T-cell (primary cell): ENCODE measurements at places on chromosomes 12 and 14. TPM values are rescaled to one million over a fixed set of nuclear protein-coding genes. Genes with fewer than 3 reads are reported as not detected.

DNA sequence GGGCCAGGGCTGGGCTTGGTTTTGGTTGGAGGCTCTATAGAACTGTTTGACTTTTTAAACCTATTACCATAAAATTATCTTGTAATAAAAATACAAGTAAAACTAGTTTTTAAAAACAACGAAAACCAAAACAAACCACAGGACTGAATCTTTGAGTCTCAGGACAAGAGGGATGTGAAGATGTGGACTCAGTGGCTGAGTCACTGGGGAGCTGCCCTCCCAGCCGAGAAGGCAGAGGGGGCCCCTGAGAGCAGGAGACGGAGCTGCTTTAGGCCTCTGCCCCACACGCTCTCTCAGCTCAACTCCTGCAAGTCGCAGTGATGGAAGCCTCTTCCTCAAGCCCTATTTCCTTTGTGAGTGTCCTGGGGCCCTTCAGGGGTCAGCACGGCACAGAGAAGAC, 59.0 kb downstream of the CDC42BPB start:
- DNase-seq = no peak

- peak; percentile 6 for DNase-seq
Observed at GRCh38 chr12:105382771-105383622, 52.5 kb downstream of the C12orf75 start.

- DNase-seq = no peak
Observed at GRCh38 chr12:87935216-87935615, 94.0 kb downstream of the C12orf50 start.

- DNase-seq = no peak
Observed at GRCh38 chr12:25262389-25263074, 11.8 kb upstream of the KRAS start.

- no peak for DNase-seq
Observed at GRCh38 chr14:81298911-81299310, 78.2 kb upstream of the GTF2A1 start.

DNA sequence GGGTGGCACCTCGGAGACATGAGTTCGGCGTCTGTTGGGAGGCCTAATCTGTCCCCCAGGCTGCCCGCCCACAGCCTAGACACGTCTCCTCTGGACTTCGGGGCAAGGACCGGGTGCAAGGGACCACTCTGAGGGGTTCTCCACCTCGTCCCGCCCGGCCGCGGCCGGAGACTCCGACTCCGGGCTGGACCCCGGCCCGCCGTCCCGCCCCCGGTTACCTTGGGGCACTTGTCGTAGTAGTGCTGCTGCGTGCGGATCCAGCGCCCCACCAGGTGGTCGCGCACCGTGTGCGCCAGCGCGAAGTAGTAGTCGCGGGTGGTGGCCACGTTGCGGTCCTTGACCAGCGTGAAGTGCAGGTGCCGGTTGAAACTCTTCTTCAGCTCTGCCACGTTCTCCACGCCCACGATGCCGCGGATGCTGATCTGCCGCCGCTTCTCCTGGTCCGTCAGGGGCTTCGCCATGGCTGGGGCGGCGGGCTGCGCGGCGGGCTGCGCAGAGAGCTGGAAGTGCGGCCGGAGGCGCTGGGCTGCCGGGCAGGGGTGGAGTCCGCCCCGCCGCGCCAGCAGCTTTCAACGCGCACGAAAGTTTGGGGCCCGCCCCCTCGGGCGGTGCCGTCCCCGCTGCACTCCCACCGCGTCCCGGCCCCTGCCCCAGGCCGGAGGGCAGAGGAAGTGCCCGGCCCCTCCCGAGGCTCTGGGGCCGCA, at the start of gene PYGL:
Gene PYGL (minus strand): TSS at position 541 of the 704 bp plus-strand sequence. CDS start 80 bp downstream, at position 461.
- DNase-seq = no peak

DNA sequence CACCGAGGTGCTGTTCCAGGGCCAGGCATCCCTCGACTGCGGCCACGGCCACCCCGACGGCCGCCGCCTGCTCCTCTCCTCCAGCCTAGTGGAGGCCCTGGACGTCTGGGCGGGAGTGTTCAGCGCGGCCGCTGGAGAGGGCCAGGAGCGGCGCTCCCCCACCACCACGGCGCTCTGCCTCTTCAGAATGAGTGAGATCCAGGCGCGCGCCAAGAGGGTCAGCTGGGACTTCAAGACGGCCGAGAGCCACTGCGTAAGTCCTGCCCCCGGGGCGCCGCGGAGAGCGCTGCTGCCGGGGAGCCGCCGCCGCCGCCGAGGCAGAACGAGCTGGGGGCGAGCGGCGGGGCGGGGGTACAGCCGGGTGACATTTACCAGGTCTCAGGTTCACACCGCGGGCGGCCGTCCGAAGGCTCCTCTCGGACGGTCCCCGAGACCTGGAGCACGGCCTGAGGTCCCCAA, 1.4 kb downstream of the PLXNC1 start:
- DNase-seq = no peak

- no peak for DNase-seq
Observed at GRCh38 chr12:65319688-65320200, 41.3 kb downstream of the MSRB3 start.

GRCh38 chr14:96195441-96196081, 9.1 kb upstream of the BDKRB2 start:
- no peak for DNase-seq

- DNase-seq = no peak
Observed at GRCh38 chr14:61677479-61677878, 17.8 kb upstream of the HIF1A start.

Gene ERP27
- 12.4 TPM for total RNA-seq

Gene MEG3
- total RNA-seq = 3.4 TPM

Gene PLA2G1B
- total RNA-seq = 1.6 TPM

Gene PELI2
- 10.6 TPM for total RNA-seq

Gene LAG3
- total RNA-seq = 10.6 TPM

Gene EFS
- not detected for total RNA-seq

Gene OTX2
- not detected for total RNA-seq

Gene RERG
- total RNA-seq = 0.60 TPM

Gene MDGA2
- total RNA-seq = not detected

Gene SALL2
- total RNA-seq = 3.3 TPM

Gene MYF6
- total RNA-seq = not detected

Gene HNF1A
- not detected for total RNA-seq

Gene KERA
- total RNA-seq = not detected
